ENCODE measurements at places on chromosomes 3 and 15.

DNA sequence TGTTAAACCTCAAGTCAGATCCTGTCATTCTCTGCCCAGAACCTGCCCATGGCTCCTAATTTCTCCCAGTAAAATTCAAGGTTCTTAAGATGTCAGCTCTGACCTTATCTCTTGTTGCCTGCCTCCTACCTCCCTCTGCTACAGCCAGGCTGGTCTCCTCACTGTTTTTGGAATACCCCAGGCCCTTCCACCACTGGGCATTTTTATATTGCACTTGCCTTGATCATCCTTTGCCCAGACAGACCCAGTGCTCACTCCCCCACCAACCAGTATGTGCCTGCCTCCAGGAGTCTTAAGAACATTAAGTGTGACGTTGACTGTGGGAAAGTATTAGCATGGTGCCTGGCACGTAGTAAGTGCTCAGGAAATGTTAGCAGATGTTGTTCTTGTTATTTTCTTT lies 3.1 kb downstream of the MITF start:
- DNase-seq, result no peak

DNA sequence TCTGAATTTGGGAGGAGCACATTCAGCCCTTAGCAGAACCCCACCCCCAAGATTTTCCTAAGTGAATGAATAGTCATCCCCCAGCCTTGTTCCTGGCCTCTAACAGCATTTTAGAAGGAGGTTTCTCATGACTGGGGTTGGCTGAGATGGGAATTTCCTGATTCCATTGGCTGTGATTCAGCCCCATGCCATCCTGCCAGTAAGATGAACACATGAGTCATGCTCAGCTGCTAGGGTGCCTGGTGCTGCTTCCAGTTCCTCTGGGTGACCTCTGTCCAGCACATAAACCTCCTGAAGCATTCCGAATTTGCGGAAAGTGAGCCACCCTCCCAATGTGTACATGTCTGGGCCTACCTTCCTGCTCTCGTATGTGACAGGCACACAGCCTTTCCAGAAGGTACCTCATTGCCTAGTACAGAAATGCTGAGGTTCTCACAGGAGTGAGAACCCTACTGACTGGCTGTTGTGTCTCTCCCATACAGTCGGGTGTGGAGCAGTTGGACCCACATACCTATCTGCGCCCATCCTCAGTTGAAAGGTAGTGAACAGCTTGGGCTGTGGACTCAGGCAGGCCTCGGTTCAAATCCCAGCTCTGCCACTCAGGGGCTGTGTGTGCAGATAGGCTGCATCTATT lies 91.7 kb downstream of the APBA2 start:
- DNase-seq, result peak; percentile 32

DNA sequence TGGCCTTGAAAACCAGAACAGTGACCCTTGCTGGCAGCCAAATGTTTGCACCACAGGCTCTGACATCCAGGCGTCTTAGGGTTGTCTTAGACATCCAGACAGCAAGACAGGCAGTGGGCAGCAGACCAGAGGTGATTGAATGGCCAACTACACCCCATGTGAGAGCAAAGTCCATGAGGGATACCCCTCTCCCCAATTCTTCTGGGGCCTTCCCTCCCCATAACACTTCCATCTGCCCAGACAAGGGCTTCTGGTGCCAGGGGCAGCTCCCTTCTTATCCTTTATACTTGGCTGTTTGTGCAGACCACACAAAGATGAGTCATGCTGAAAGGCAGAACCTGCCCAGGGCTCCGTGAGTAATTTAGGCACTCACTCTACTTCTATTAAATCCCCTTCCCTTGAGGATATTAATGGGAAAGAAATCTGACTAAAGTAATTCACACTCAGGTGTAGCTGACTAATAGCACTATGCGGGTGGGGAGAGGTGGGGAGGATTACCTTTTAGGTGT lies 257.9 kb downstream of the UACA start:
- no peak for DNase-seq

- DNase-seq, result peak; percentile 41
Measured at GRCh38 chr3:37856381-37856780, 5.3 kb upstream of the CTDSPL start.

DNA sequence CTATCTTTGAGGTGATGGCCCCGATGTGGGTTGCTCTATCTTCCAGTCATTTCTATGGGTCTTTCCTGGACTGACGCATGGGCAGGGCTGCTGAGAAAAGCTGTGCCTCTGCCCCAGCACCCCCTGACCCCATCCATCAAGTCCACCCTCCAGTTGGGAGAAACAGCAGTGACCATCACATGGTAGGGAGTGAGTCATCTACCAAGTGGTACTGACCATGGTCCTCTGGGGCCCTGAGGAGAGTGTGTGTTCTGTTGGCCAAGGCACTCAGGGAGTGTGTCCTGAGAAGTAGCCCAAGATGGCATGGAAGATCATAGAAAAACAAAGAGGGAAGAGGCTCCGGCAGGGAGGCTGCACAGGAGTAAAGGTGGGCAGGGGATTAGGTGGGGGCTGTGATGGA lies 1.6 kb upstream of the DNAH1 start:
- DNase-seq, result no peak

DNA sequence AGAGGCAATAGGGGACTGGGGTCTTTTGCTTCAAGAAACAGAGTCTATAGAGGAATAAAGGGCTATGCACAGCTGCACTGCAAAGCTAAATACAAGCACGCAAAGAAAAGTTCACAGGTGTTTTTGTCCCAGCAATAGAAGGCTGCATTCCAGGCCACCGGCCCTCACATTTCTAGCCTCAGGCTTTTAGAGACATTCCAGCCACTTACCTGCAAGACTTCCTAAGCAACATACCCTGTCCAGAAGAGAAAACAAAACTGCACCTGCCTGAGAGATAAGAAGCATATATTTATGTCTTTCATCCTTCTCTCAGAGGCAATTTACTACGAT lies 220.5 kb downstream of the OPA1 start:
- DNase-seq, result no peak
